Activated effector memory CD4-positive, alpha-beta T cell treated with anti-CD3 and anti-CD28 coated beads, Interleukin-2, amount 50 U/mL, for 16 hours (primary cell): ENCODE measurements at places on chromosomes 1 and 21.
A peak's percentile ranks its signal among the peaks of the same experiment; 100 is the strongest.

GRCh38 chr1:165861911-165862310 lies 34.5 kb downstream of the UCK2 start:
- DNase-seq: no peak

DNA sequence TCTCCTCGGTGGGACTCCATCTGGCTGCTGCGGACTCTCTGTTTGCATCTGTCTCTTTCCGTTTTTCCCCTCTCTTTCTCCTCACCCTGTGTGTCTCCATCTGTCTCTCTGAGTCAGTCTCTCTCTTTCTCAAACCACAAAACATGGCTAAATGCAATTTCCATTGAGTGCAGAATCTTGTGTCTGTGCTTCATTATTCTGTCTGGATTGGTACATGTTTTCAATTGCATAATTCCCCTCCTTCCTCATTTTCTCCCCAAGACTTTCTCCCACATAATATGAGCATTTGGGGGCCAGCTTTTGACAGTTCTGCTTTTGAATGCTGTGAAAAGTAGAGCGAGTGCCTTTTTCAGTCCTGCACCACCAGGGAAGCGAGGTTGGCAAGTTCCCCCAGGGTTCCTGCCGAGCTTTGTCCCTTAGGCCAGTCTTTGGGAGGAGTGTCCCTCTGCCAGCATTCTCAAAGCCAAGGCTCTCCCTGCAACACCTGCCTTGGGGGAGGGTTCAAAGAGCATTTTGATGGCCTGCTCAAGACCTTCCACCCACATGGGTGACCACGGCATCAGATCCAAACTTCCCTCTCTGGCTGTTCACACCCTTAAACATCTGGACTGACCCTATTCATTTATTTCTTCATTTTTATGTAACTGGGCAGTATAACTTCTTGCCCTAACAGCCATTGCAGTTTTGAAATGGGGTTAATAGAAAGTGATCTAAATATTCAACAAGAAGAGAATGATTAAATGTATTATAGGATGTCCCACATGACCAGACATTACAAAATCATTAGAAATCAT lies 32.8 kb upstream of the SCMH1 start:
- DNase-seq: no peak

DNA sequence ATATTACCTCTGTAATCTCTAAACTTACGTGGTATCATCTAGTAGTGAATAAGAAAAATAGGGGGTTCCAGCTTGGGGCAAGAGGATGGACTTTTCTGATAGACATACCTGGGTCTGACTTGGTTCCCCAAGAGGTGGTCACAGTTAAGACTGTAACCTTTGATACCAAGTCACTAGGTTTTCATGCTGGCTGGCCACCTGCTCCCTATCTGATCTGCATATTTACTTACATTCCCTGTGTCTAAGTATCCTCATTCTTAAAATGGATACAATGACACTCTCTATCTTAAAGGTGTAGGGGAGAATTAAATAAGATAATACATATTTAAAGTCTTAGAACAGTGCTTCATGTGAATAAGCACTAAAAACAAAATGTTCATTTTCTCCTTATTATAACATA lies 312.1 kb downstream of the DSCAM start:
- DNase-seq: no peak

DNA sequence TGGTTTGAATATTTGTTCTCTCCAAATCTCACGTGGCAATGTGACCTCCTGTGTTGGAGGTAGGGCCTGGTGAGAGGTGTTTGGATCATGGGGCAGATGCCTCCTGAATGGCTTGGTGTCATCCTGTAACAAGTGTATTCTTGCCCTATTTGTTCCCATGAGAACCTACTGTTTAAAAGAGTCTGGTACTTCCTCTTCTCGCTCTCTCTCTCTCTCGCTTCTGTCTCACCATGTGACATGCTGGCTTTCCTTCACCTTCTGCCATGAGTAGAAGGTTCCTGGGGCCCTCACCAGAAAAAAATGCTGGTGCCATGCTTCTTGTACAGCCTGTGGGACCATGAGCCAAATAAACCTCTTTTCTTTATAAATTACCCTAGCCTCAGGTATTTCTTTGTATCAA lies 8.4 kb upstream of the PAXBP1 start:
- DNase-seq: no peak

- DNase-seq: peak; percentile 91
Observed at GRCh38 chr1:201480231-201481003, 11.4 kb upstream of the PHLDA3 start.

GRCh38 chr1:226945106-226945857 lies 5.2 kb downstream of the COQ8A start:
- peak; percentile 53 for DNase-seq

DNA sequence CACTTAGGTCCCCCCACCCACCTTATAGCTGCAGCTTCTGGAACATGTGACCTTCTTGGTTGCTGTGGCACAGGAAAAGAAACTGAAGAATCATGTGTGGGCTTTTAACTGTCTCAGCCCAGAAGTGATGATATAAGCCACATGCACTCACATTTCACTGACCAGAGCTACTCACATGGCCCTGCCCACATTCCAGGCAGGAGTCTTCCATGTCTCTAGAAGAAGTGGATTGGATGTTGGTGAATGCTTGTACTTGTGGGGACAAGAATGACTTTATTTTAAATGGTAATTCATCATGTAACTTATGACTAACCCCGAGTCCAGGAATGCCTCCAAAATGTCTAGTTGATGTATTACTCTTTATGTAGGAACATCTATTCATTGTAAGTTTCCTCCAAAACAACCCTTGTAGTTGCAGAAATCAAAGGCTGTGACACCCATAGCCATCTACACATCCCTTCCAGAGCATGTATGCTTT lies 15.8 kb upstream of the CAMK1G start:
- no peak for DNase-seq

- DNase-seq: no peak
Observed at GRCh38 chr21:33844104-33844889, 71.3 kb downstream of the ATP5PO start.

- no peak for DNase-seq
Observed at GRCh38 chr1:168947041-168947440, 159.4 kb upstream of the ATP1B1 start.

GRCh38 chr1:201594575-201595245 lies 55.8 kb downstream of the NAV1 start:
- peak; percentile 54 for DNase-seq

DNA sequence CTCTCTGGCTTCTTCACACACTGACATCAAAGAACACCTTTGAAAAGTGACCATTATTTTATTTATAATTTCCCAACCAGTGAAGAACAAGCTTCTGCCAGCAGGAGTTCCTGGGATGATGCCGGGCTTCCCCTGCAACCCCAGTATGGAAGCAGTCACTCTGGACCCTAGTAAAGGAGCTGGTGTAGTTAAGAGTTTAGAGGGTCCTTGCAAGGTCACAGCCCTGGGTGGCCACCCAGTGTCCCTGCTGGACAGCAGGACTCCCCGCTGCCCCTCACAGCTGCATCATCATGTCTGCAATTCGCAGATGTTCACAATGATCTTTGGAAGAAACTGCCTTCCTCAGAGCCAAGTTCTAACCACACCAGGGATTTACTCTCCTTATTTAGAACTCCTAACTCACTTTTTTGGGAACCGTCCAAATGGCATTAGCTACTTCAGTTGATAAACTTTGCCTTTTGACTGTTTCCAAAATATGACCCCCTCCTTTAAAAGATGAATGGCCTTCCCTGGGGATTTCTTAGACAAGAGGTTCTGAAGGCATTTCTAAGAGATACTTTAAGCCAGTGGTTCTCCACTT lies 90.6 kb downstream of the HIVEP3 start:
- no peak for DNase-seq

DNA sequence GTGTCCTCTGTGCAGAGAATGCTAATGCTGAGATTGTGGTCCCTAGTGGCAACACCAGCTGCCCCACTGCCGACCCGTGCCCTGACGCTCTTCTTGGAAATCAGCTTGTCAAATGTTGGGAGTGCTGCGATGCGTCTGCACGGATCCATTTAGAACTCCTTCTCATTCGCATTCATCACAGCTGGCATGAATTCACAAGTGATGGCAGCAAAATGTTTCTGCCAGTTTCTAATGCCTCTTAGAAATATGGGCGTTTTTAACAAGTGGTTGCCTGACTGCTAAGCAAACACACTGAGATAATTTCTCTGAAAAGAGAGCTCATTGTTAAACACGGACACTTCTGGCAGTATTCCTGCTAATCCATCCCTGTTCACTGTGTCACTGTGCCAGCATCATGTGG lies 131.9 kb upstream of the KCNJ6 start:
- no peak for DNase-seq

DNA sequence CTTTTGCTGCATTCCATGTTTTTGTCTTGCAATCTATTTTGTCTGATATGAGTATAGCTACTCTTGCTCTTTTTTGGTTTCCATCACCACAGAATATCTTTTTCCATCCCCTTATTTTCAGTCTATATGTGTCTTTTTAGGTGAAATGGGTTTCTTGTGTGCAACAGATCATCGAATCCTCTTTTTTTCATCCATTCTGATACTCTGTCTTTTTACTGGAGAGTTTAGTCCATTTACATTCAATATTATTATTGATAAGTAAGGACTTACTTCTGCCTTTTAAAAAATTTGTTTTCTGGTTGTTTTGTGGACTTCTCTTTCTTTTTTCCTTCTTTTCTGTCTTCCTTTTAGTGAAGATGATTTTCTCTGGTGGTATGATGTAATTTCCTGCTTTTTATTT lies 64.6 kb upstream of the CD55 start:
- DNase-seq: no peak

DNA sequence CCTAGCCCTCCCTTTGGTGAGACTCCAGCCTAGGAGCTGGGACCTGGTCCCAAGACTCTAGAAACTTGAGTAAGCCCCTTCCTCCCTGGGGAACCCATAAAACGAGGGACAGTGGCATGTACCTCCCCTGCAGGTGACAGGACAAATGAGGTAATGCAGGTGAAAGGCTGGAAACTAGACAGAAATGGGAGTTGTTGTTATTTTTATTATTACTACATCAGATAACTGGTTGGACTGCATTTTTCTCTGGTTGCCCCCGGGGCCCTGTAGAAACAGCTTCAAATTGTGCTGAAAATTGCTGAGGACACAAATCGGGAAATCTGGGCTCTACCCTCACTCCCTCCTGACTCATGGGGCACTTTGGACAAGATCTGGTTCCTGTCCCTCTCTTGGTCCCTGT lies 132.3 kb upstream of the WNT4 start:
- no peak for DNase-seq

DNA sequence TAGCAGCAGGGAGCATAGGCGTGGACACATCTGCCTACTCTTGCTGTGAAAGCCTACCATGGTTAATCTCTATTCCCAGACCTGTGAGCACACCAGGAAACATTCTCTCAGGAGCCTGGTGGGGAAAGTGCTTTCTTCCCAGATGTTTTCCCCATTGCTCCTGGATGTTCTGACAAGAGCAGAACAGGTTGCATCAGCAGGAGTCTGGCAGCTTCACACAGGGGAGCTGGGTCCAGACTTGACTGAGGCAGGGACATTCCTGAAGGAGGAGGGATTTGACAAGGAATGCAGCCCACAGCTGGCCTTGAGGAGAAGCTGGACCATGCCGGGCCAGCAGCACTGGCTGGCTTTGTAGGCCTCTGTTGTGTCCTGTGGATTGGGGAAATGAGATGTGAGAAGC lies 21.0 kb upstream of the ARTN start:
- no peak for DNase-seq

- DNase-seq: no peak
Observed at GRCh38 chr1:247013391-247013790, 5.5 kb upstream of the ZNF695 start.

- DNase-seq: no peak
Observed at GRCh38 chr1:61158591-61158990, 76.2 kb downstream of the NFIA start.

DNA sequence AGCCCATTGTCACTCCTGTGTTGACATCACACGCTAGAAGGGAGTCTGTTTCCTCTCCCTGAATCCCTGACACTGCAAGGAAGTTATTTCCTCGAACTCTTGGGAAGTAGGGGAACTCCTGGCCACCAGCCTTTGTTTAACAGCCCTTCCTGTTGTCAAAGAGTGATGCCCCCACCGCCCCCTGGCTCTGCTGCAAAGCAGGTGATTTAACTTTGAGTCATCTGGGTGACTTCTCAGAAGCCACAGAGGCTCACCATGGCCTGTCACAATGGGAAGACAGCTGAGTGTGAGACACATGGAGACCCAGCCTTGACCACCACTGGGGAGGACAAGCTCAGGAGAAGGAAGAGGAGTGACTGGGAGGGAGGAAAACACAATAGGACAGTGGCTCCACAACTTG lies 182.8 kb downstream of the PSMG1 start:
- no peak for DNase-seq

DNA sequence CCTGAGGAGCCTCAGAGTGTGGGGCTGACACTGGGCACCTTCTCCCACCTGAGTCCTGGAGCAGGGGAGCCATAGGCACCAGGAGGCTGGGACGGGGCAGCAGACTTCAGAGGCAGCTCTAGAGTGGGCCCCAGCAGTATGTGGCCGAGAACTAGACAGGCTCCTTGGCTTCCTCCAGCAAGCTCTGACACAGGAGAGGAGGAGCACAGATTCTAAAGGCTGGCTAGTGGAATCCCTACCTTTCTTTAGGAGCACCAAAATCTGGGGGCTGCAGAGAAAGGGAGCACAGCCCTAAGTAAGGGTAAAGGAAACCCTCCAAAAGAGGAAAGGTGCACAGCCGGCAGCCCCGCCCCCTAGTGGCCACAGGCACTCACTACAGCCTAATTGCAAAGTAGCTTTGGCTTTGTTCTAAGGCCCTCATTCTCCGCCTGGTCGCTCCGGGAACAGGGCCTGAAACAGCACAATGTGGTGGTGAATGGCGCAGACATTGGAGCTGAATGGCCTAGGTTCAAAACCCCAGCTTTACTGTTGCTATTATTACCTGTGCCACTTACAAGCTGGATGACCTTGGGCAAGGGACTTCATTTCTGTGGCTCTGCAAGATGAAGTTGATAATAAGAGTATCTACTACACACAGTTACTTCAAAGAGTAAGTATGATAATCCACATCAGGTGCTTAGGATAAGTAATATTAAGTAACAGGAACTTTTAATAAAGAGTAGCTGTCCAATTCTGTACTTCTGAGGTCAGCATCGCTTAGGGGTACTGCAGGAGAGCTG lies 8.8 kb upstream of the GUCA2A start:
- peak; percentile 89 for DNase-seq

GRCh38 chr21:44739316-44739715 lies 27.9 kb upstream of the TSPEAR start:
- DNase-seq: peak; percentile 30
